ENCODE measurements at places on chromosomes 7 and 10.

GRCh38 chr10:124820121-124820520, 18.5 kb downstream of the ABRAXAS2 start:
- DNase-seq = no peak

GRCh38 chr7:137625197-137625596, 221.6 kb downstream of the DGKI start:
- DNase-seq = no peak

DNA sequence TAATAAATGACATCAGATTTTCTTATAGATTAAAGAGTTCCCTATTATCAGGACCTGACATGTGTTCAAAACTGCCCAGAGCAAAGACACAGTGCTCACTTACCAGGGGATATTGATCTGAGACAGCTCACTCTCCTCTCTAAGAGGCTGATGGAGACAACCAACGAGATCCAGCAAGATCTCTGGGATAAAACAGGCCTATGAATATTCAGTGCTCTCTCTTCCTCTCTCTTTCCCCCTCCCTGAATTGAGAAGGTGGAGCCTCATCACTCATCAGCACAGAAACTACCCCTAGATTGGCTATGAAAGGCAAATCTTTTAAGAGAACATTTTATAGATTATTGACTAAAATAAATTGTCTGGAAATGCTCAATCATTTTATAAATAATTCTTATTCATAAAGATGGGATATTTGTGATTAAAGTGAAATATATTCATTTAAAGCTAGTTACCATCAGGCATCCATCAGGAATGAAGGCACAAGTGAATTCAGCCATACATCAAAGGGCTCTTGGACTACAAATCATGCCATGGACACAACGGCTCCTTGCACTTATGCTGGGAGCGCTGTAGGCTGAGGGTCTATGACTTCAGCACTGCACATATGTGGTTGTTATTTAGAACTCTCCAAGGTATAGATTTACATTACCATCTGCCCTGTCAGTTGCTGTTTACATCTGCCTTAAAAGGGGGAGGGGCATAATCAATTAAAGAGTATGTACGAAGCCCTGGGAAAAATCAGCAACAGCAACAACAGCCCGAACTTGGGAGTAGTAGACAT, 3.4 kb upstream of the PPP1R17 start:
- no peak for DNase-seq

DNA sequence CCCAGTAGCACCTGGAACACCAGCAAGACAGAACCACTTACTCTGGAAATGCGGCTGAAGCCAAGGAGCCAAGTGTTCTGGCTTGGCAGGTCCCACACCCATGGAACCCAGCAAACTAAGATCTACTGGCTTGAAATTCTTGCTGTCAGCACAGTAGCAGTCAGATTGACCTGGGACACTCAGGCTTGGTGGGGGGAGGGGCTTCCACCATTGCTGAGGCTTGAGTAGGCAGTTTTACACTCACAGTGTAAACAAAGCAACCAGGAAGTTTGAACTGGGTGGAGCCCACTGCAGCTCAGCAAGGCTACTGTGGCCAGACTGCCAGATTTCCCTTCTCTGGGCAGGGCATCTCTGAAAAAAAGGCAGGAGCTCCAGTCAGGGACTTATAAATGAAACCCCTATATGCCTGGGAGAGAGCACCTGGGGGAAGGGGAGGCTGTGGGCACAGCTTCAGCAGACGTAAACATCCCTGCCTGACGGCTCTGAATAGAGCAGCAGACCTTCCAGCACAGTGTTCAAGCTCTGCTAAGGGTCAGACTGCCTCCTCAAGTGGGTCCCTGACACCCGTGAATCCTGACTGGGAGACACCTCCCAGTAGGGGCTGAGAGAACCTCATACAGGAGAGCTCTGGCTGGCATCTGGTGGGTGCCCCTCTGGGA, 121.2 kb downstream of the MTERF1 start:
- DNase-seq = no peak

Data from stimulated activated CD8-positive, alpha-beta memory T cell treated with anti-CD3 and anti-CD28 coated beads, Interleukin-2, amount 100 ng/mL, for 1 hour (primary cell).